ENCODE measurements at places on chromosomes 7 and 10.

DNA sequence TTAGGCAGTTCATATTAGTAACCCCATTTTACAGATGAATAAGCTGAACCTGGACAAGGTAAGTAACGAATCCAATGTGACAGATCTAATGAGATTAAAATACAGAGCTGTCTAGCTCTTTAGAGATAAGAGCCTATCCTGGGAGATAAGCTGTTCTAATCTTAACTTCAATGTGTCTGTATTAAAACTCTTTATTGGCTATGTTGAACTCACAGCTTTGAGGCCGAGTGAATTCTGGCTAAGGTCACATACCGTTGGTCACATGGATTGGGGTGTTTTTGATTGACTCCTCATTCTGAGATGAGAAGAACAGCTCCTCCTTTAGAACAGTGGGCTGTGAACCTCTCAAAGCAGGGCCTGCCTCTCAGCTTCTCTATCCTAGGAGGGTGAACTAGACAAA is 113.4 kb upstream of the EEPD1 start:
- DNase-seq, result no peak
- H3K36me3 ChIP-seq, result no peaks in the 10 kb centered on the region
- H3K4me3 ChIP-seq, result no peak overlapping the region
- no peaks in the 10 kb centered on the region for H3K27me3 ChIP-seq

- H3K27ac ChIP-seq, result no peak overlapping the region
- H3K4me1 ChIP-seq, result peaks cover 14% of the 10 kb centered on the region
- no peak for DNase-seq
- H3K36me3 ChIP-seq, result no peaks in the 10 kb centered on the region
- H3K4me3 ChIP-seq, result no peak overlapping the region
- no peaks in the 10 kb centered on the region for H3K27me3 ChIP-seq
These were observed 112.6 kb downstream of the EEPD1 start for GRCh38 chr7:36265680-36266079.

GRCh38 chr10:7408291-7409044 is 2.4 kb downstream of the SFMBT2 start:
- peak; percentile 26 for DNase-seq
- peak overlapping the region; percentile 42 for H3K27ac ChIP-seq
- no peaks in the 10 kb centered on the region for H3K27me3 ChIP-seq
- peaks cover 42% of the 10 kb centered on the region for H3K4me1 ChIP-seq
- peak overlapping the region; percentile 42 for H3K4me3 ChIP-seq

DNA sequence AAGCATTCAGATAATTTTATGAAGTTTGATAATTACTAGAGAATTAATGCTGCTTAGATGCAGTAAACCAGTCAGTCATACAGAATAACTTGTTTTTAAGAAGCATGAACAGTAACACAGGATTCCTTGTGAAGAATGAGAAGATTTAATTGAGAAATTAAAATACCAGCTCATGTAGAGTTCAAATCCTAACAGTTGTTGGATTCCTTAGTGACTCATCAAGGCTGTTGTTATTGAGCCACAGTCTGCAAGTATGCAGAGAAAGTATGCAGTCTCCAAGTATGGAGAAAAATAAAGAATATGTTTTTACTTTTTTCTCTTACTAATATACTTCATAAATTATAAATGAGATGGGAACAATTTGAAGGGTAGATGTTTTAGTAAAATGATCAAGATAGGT is 30.2 kb upstream of the CYP26C1 start:
- H3K4me3 ChIP-seq, result no peak overlapping the region
- H3K4me1 ChIP-seq, result no peaks in the 10 kb centered on the region
- H3K36me3 ChIP-seq, result no peaks in the 10 kb centered on the region
- DNase-seq, result no peak
- no peak overlapping the region for H3K27ac ChIP-seq

GRCh38 chr7:7707806-7708205 is 10.6 kb downstream of the RPA3 start:
- no peak for DNase-seq
- H3K4me3 ChIP-seq, result no peak overlapping the region
- no peaks in the 10 kb centered on the region for H3K27me3 ChIP-seq
- no peaks in the 10 kb centered on the region for H3K4me1 ChIP-seq
- H3K27ac ChIP-seq, result no peak overlapping the region

- H3K36me3 ChIP-seq, result no peaks in the 10 kb centered on the region
- H3K4me1 ChIP-seq, result no peaks in the 10 kb centered on the region
These were observed 67.0 kb upstream of the ATRNL1 start for GRCh38 chr10:115026056-115026745.
